ENCODE measurements at places on chromosomes 4 and X.

DNA sequence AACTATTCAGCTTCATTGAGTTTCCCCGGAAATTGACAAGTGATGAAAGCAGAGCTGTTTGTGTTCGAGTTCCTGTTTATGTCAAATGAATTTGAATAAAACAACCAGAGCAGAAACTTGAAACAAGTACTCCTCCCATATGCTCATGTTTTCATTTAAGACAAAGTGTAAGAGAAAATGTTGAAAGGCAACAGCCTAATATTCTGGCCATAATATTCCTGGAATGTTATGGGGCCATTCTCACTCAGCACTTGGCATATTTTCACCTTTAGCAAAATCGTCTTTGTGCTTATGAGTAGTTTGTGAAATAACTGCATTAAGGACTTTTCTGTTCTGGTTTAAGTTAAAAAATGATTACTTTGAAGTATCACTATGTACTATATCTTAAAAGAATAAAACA, 276.0 kb upstream of the FAT1 start:
- DNase-seq, result no peak

- no peak for DNase-seq
These were observed 17.0 kb upstream of the WWC2 start for GRCh38 chr4:183082053-183082452.

DNA sequence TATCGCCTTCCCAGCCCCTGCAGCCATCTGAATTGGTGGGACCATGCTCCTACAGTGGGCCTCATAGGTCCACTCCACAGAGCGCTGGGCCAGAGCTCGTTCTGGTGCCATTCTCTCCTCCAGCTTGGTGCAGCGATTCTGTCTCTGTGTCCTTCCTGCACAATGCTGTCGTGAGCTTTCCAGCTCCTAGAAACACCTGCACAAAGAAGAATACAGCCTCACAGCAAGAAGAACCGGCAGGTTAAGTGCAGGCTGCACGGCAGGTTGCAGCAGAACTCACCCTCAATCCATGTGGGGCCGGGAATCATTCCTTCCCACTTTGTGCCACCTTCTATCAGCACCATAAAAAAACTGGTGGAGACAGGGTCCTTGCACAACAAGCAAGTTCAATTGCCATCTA, 101.2 kb upstream of the ENPP6 start:
- no peak for DNase-seq

DNA sequence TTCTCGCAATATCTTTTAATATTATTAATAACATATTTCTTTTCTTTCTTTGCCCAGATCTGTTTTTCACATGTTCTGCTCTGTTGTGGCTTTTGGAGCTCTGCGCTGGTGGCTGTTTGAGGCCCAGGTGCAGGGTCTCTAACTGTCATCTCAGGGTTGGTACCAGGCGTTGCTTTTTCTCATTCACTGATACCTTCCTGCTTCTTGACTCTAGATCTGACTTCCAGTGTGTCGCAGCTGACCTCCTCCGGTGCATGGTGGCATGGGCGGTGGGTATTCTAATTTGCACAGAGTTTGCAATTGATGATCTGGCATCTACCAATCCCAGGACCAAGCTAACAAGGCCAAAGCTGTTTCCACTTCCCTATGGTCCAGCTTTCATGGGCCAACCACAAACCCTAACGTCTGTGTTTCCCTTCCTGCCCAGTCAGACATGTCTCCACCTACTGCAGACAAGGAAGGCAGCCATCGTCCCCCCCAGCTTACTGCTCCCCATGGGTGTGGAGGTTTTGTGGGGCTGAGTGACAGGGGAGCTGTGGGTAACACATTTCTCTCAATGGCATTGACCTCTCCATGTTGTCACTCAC, 25.2 kb downstream of the LETM1 start:
- no peak for DNase-seq

DNA sequence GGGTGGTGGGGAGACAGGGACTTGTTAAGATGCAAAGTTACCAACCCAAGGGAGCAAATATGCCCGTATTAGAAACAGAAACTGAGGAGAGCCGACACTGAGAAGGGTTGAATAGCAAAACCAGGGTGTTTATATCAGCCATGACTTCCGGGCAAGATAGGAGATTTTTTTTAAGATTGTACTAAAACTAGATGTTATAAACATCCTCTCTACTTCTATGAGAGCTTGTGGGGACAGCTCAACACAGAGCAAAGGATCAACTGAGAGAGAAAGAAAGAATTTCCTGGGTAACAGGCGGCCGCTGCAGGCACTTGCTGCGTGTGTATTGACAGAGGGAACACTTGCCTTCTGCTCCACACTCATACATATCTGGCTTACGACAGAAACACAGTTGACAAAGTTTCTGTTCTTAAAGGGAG, 49.1 kb upstream of the FBXW7 start:
- no peak for DNase-seq

DNA sequence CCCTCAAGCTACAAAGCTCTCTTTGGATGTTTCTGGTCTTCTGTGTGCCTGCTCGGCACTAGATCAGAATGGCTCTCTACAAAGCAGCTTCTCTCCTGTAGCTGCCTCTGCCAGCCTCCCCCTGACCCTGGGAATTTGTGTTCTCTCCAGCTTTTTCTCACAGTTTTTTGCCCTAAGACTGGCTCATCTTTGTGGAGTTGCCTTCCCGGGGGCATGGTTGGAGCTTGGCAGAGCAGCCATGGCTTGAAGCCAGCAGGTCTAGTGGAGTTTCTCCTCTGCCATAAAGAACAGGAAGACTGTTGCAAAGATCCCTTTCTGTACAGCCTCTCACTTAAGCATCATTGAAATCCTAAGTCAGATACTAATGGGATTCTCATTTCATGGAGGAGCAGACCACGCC, 163.3 kb upstream of the MAMLD1 start:
- DNase-seq, result no peak
